Myocyte (in vitro differentiated cells): ENCODE measurements at places on chromosomes 11 and 22. TPM values are rescaled to one million over a fixed set of nuclear protein-coding genes. Genes with fewer than 3 reads are reported as not detected.

CHADL gene
- 4.0 and 11.8 TPM in 2 replicates for total RNA-seq

TOLLIP gene
- 38.9 and 41.6 TPM in 2 replicates for total RNA-seq

NOX4 gene
- not detected in 2 replicates for total RNA-seq

KCNJ5 gene
- not detected in 2 replicates for total RNA-seq

ACP2 gene
- total RNA-seq, result 34.8 and 60.8 TPM in 2 replicates

OR51E2 gene
- total RNA-seq, result not detected in 2 replicates

BCO2 gene
- total RNA-seq, result 0.80 and 0.99 TPM in 2 replicates

- no peak for DNase-seq
These were observed 19.3 kb downstream of the POLR3H start for GRCh38 chr22:41524809-41525449.

- DNase-seq, result no peak
These were observed 42.0 kb downstream of the SGSM3 start for GRCh38 chr22:40412441-40412840.

DNA sequence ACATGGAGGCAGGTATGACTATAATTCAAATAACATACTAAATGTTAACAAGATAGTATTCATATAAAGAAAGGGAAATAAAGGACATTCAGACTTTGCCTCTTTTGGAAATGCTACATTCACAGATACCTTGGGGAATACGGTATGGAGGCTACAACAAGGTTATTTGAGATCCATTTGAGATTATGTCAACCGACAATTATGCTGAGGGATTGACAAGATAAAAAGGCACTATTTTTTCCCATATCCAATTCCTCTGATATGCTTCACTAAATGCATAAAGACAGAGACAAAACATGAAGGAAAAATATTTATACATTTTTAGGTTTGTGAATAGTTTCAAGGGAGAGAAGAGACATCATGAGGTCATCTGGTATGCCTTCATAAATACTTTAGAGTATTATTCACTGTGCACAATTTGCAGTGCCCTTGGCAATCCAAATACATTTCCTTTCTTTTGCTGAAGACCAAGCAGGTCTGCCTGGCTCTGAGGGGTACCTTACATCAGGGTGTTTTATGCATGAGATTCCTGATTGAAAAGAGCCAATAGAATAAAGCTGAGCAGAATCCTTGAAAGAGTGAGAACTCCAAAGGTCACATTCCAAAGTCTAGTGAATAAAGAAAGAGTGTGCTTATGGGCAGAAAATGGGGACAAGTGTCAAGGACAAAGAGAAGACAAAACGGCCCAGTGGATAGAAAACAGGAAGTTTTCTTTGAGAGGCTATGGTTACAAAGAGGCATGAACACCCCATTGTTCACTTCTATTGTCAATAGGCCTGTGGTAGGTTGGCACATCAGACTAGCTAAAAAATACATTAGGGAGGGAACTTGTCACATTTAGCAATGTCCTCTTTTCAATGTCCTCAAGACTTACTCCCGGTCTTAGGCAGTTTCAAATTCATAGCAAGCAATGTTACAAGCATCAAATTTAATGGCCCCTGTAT lies 455.8 kb downstream of the LRRC4C start:
- no peak for DNase-seq

- DNase-seq, result no peak
These were observed 37.7 kb upstream of the FDX1 start for GRCh38 chr11:110392056-110392455.

DNA sequence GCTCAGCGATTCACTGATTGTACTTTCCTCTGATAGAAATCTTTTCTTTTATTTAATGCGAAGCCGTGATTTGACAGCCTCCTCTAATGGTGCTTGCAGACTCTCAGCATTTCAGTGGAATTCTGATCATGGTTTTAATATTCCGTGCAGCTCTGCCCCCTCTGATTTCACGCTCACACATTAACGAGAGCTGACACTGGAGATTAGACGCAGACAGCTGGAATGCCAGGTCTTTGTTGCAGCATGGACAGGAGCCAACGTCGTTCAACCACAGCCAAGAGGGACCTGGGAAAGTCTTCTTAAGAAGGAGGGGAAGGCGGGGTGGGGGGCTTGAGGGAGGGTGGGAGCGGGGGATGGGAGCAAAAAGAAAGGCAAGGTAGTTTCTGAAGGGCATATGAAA lies 186.4 kb downstream of the BLID start:
- peak; percentile 76 for DNase-seq

DNA sequence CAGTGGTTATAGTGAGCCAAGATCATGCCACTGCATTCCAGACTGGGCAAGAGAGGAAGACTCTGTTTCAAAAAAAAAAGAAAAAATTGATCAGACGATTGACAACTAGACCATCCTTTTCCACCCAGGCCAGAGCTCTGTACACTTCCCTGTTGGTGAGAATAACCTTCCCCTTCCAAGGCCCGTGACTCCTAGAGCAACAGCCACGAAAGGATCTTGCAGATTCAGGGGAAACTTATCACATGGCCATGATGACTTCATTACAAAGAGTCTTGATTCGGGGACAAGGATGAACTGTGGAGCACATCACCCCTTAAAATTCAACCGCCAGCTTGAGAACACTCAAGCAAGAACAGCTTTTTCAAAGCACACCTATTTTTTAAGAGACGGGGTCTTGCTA lies 10.3 kb downstream of the CD5 start:
- DNase-seq, result no peak

- DNase-seq, result no peak
These were observed 40.7 kb upstream of the RTL6 start for GRCh38 chr22:44538518-44539315.

DNA sequence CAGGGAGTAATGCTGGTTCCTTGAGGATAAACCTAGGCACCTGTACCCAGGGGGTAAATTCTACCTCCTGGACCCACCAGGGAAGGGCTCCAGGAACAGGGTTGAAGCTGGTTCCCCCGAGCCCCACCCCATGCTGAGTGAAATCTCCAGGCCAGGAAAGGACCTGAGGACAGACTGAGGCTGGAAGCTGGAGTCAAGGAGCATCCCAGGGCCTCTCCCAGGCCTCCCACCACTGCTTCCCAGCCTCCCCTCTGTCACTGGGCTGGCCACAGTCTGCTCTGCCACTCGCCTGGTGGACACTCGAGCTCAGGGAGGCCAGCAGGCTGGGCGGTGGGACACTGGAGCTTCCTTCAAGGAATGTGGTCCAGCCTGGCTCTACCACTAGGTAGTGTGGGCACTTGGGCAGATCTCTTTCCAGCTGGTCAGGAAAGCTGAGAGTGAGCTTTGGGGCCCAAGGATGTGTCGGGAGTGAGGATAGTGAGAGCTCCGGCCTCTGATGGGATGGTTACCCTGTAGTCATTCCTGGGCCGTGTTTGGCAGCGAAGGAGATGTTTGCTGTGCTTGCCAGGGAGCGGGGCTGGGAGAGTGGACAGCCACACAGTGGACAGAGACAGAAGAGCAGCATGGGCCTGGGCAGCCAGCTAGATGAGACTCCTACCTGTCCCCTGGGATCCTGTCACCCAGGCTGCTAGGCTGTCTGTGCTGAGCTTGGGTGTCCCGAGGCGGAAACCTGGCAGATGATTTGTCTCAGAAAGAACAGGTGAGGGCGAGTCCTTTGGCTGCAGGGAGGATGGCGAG lies 3.4 kb downstream of the OVOL1 start:
- DNase-seq, result no peak

GRCh38 chr22:22021162-22021750 lies 38.7 kb upstream of the TOP3B start:
- no peak for DNase-seq

GRCh38 chr22:33538277-33538885 lies 381.9 kb downstream of the LARGE1 start:
- no peak for DNase-seq

DNA sequence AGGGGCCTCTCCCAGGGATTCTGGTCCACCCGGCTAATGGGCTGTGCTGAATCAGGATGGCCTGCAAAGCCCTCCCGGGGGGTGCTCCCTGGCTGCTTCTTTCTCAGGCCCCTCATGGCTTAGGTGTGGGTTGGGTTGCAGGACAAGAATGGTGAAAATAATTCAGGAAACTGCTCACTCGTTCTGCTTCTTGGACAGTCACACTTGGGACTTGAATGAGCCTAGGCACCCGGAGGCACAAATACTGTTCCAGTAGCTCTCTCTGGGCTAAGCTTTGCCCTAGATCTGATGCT lies 83.2 kb downstream of the TRIM29 start:
- DNase-seq, result no peak

- DNase-seq, result no peak
These were observed 8.0 kb upstream of the PMM1 start for GRCh38 chr22:41597635-41597953.

DNA sequence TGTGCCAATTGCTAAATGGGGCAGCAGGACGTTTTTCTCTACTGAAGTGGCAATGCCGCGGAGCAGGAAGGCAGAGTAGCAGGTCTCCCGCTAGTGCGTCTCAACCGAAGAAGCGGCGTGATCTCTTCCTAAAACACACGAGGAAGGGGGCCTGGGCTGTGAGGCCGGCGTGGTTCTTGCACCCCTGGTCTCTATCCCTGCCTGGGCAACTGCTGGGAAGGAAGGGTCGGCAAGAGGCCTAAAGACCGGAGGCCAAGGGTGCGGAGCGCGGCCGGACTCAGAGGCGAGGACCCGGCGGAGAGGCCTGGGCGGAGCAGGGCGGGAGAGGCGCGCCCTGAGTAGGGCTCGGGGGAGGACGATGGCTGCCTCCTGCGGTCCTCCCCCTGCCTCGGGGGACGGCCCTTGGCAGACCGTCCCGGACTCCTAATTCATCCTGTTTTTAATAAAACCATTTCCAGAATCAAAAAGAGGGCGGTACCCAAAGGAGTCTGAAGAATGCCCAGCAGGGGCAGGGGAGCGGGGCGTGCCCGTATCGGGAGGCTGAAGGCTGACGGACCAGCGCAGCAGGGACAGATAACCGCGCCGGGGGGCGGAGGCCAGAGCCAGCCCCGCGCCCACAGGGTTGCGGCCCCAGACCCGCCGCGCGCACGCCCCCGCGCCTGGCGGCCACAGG lies 572 bp upstream of the APLP2 start:
- peak; percentile 85 for DNase-seq

GRCh38 chr11:71221201-71221600 lies 31.2 kb downstream of the SHANK2 start:
- DNase-seq, result no peak

- no peak for DNase-seq
These were observed 802.4 kb downstream of the TBC1D22A start for GRCh38 chr22:47564651-47565434.

GRCh38 chr11:107721207-107721606 lies 9.4 kb upstream of the SLN start:
- DNase-seq, result peak; percentile 64

- DNase-seq, result no peak
These were observed 99.6 kb downstream of the CSNK2A3 start for GRCh38 chr11:11253497-11253896.

DNA sequence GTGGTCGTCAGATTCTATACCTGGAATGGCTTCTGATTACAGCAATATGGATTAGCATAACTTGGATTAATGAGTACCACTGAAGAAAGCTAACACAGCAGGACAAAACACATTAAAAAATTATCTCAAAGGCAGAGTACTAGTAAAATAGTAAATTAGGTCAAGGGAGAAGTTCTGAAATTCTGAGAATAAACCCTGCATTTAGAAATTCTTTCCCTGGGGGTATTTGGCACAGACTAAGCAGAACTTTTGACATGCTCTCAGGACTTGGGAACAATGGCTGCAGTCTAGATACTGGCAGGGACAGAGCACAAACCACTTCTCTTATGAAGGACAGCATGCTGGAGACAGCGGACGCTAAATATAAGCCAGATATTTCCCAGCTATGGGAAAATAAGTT lies 85.6 kb upstream of the GRIA4 start:
- DNase-seq, result no peak

GRCh38 chr11:78414321-78415051 lies 3.1 kb downstream of the GAB2 start:
- peak; percentile 28 for DNase-seq

DNA sequence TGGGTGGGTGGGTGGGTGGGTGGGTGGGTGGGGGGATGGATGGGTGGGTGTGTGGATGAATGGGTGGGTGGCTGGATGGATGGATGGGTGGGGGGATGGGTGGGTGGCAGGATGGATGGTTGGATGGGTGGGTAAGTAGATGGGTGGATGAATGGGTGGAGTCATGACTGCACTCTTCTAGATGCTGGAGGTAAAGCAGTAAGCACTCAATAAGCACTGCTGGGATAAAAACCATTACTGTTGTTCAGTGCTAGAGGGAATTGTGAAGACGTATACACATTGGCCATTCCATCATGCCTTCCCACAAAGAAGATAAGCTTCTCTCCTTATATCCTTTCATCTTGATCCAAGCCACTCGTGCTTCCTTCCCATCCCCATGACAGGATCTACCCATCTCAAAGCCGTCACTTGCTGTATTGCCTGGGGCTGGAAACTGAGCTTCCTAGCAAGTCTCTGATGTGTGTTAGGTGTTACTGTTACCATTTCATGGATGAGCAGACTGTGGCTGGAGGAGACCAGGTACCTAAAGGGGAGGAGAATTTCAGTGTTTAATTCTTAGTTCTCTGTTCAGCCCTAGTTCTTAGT lies 74.8 kb downstream of the MICAL2 start:
- no peak for DNase-seq
